ENCODE measurements at places on chromosomes 7 and 10. TPM values are rescaled to one million over a fixed set of nuclear protein-coding genes. Genes with fewer than 3 reads are reported as not detected.

Gene CTAGE4
- total RNA-seq, result 0.90 TPM

Gene CACNB2
- 19.0 TPM for total RNA-seq

Gene LEP
- total RNA-seq, result 2.2 TPM

Gene FEZF1
- total RNA-seq, result not detected

Gene CARD11
- total RNA-seq, result 0.22 TPM

Gene NYAP1
- 1.5 TPM for total RNA-seq

Gene CRPPA
- total RNA-seq, result 2.2 TPM

Gene SDHAF3
- total RNA-seq, result 4.4 TPM

Gene FGFR2
- 19.0 TPM for total RNA-seq

Gene GSDME
- 7.7 TPM for total RNA-seq

Gene TCAF2
- 0.19 TPM for total RNA-seq

Gene MEIG1
- total RNA-seq, result not detected

Gene WDR37
- 19.4 TPM for total RNA-seq

Gene CDNF
- total RNA-seq, result 3.3 TPM

Gene ABCC2
- 0.15 TPM for total RNA-seq

Gene LIPK
- not detected for total RNA-seq

Gene RNLS
- total RNA-seq, result 26.8 TPM

Gene SHTN1
- total RNA-seq, result 4.8 TPM

Gene GJD4
- not detected for total RNA-seq

Gene PRRT4
- 1.1 TPM for total RNA-seq

Gene LAMB1
- total RNA-seq, result 52.2 TPM

Gene CADPS2
- total RNA-seq, result 11.8 TPM

Gene TMEM213
- total RNA-seq, result not detected

Gene TWIST1
- total RNA-seq, result 1.9 TPM

Gene SDK1
- 3.6 TPM for total RNA-seq

Gene COL26A1
- total RNA-seq, result not detected
